Fibroblast of lung (primary cell): ENCODE measurements at places on chromosomes 12 and 14.

DNA sequence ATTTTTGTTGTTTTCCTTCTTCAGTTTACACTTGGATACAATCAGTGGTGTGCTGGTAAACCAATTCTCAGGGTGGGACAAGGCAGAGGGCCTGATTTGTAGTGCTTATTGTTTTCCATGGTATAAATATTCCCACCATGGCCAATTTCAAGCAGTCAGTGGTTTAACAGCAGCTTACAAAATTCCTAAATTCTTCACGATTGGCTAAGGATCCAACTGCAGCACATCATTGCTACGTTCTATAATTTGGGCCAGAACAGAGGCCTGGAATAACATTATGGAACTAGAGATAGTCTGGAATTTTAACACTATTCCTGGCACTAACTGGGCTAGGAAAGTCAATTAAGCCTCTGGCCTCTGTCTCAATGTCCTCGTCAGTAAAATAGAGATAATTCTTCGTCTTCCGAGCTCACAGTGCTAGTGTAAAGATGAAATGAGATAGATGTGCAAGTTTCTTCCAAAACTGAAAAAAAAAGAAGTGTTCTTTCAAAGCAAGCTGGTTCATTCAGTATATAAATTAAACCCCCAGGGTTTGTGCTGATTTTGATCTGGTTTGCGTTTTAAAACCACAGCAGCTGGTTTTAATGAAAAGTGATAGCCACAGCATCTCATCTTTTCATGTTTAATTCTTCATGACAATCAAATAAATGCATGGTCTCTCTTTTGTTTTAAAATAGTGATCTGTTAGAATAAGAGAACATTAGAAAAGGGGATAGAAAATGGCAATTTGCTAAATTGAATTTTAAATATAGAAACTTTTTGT lies 104.1 kb downstream of the EPS8 start:
- no peak for DNase-seq

GRCh38 chr12:114681116-114681871 lies 2.7 kb downstream of the TBX3 start:
- DNase-seq, result peak; percentile 70

GRCh38 chr14:69850086-69850735 lies 29.0 kb upstream of the SMOC1 start:
- DNase-seq, result peak; percentile 8

DNA sequence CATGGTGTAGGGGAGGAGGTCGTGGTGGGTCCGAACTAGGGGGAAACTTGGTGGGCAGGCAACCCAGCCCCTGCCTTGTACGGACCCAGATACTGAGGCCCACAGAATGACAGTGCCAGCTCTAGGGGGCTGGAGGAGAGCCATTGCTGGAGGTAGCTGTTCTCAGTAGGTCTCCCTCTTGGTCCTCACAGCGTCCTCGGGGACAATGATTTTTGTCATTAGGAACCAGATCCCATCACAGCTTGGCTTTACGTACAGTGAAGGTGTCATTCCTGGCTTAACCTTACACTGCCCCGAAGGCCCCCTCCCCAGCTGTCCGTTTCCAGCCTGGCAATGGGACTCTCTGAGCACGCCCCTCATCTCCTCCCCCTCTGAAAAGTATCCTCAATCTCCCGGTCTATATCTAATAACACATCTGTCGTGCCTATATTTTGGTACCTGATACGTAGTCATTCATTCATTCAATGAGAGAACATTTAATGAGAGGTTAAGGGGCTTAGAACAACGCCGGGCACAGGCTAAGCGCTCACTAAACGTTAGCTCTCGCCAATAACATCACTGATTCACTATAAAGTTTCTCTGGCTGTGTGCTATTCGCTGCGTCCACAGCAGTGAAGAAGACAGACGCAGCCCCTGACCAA lies 597 bp upstream of the DYNC1H1 start:
- DNase-seq, result no peak

- no peak for DNase-seq
These were observed 41.8 kb upstream of the SMUG1 start for GRCh38 chr12:54230555-54230954.

GRCh38 chr12:49622501-49623141 lies 740 bp upstream of the PRPF40B start:
- no peak for DNase-seq

DNA sequence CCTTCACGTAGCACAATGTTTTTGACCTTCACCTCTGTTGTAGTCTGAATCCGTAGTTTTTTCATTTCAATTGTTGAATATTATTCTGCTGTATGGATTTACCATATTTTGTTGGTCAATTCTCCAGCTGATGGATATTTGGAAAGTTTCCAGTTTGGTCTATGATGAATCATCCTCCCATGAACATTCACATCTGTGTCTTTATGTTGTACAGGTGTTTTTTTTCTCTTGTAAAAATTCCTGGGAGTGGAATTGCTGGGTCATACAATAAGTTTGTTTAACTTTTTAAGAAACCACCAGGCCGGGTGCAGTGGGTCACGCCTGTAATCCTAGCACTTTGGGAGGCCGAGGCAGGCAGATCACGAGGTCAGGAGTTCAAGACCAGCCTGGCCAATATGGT lies 36.7 kb upstream of the GNG2 start:
- peak; percentile 63 for DNase-seq

DNA sequence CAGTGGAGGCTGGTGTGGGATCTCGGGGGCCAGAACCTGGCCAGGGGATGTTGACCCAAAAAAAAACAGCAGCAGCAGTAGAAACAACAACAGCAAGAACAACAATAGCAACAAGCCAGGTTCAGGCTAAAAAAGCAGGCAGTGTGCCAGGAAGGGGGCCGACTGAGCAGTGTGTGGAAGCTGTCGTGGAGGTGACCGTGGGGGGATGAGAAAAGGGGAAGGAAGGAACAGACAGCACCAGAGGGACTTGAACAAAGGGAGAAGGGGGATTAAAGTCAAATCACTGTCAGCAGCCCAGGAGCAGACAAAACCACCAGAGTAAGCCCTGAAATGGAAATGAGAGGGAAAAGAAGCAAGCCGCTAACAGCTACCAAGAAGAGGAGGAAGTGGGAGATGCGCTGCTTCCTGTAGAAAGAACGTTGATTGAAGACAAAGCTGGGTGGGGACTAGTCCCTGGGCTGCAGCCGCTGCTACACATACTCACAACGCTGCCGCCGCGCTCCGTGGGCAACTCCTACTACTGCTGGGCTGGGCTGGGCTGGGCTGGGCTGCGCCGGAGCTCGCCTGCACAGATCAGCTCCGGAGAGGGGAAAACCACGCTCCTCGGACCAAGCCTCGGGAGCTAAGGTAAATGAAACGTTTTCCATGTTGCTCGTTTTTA lies at the start of gene GNG2:
GNG2 (plus strand) TSS at position 449 of the 661 bp plus-strand sequence. CDS start 90,067 bp downstream, outside the sequence.
- peak; percentile 85 for DNase-seq

DNA sequence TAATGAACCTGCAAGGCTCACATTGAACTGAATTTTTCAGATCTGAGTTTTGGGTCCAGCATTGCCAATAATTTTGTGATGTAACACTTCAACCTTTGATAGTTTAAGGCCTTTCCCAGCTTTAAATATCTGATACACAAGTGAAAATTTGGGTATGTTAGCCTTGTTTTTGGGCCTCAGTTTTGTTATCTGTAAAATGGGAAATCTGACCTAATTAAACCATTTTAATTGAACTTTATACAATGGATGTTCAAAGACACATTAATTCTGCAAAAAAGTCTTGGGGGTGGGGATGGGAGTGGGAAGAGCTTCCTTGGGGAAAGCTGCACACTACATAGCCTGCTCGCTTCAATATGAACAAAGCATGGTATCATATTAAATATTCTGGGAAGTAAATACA lies 5.2 kb upstream of the SPATS2 start:
- no peak for DNase-seq

DNA sequence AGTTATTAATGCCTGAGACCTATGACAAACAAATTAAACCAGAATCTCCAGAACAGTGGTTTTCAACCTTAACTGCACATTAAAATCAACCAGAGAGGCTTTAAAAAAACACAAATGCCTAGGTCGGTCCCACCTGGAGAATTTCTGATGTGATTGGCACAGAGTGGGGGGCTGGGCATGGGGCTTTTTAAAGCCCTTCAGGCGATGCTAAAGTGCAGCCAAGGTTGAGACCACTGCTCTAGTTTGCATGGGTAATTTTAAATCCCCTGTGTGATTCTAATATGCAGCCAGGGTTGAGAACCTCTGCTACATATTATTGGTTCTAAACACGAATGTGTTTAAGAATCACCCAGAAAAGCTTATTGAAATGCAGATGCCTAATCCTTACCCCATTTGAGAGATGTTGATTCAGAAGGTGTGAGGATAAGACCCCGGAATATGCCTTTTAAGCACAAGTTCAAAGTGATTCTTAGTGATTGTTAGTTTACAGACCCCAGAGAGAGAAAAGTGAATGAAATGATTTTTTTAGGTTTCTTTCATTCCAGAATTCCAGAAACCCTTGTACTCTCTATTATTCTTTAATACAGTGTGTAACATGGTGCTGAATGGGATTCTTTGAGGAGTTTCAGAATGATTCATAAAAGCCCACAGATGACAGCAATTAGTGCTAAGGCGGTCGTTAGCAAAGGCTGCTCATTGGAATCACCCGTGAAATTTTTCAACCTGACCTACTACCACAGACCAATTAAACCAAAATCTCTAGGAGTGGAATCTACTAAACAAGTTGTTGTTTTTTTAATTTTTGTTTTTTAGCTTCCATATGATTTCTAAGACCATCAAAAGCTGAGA lies 44.9 kb downstream of the LIN7A start:
- no peak for DNase-seq

- DNase-seq, result peak; percentile 16
These were observed 61.1 kb upstream of the C12orf71 start for GRCh38 chr12:27143256-27144069.

GRCh38 chr12:122333142-122334087 lies 67.1 kb upstream of the VPS33A start:
- no peak for DNase-seq

GRCh38 chr14:78448164-78449094 lies 278.3 kb downstream of the NRXN3 start:
- peak; percentile 1 for DNase-seq

- DNase-seq, result peak; percentile 24
These were observed 505 bp upstream of the DENND5B start for GRCh38 chr12:31591380-31591901.

DNA sequence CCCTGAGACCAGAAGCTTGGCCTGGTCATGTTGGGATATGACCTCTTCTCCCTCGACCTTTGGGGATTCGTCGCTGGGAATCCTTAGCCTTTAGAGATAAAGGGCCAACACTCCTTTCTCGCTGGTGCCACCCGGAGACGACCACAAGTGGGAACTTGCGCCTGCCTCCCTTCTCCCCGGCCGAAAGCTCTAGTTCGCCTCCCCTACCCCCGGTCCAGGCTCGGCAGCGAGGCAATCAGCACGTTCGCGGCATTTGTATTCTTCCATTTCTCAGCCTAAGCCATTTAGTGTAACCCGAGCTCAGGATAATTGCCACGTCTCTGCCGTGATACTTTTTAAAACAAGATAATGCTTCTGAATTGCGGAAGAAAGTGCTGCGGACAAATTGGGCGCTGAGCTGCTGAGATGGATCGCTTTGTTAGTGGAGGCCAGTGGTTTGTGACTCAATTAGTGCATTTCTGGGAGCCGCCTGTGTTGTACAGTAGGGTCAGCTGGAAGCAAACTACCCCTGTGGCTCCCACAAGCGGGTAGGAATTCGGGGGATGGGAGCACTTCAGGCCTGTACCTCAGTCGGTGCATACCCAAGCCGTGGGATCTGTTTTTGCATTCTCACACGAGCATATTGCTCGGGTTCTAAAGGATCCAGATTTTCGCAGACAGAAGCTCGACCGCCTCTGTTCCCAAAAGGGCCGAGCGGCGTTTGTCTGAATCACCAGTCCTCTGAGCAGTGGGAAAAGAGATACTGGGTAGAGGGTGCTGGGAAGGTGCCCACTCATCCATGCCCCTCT lies 6.8 kb upstream of the SIX1 start:
- peak; percentile 34 for DNase-seq

- peak; percentile 68 for DNase-seq
These were observed 133.6 kb downstream of the TTLL5 start for GRCh38 chr14:75794615-75795038.

GRCh38 chr12:64669270-64669842 lies 59.1 kb downstream of the RASSF3 start:
- DNase-seq, result no peak

GRCh38 chr12:130126023-130126432 lies 36.2 kb upstream of the FZD10 start:
- DNase-seq, result no peak

DNA sequence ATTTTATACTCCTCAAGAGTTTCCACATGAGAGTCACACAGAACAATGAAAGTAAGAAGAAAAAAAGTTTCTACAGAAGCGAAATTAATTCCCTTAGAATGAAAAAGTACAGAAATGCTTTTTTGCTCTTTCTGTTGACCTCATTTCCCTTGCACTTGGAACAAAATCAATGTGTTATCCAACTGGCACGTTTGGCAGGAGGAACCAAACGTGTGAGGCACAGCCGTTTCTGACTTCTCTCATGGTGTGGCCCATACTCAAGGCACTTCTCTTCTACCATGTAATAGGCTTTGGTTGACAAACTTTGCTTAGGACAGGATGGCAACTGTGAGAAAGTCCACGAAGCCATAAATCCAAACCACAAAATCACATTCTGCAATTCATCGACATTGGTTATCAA lies 297.0 kb downstream of the FUT8 start:
- DNase-seq, result peak; percentile 8

DNA sequence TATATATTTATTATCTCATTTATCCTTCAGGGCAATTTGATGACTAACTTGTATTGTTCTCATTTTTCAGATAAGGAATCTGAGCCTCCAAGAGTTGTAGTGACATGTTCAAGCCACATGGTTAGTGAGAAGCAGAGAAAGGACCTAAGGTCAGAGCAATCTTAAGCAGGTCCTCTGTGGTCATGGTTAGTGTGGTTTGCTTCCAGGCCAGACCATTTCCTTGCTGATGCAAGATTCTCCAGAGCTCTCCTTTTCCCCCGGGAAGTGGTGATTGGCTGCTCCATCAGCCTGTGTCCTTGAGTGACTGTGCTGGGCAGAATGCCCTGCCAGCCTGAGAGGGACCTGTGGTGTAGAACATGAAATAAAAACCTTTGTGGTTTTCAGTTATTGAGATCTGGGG lies 141.3 kb downstream of the KTN1 start:
- peak; percentile 90 for DNase-seq

DNA sequence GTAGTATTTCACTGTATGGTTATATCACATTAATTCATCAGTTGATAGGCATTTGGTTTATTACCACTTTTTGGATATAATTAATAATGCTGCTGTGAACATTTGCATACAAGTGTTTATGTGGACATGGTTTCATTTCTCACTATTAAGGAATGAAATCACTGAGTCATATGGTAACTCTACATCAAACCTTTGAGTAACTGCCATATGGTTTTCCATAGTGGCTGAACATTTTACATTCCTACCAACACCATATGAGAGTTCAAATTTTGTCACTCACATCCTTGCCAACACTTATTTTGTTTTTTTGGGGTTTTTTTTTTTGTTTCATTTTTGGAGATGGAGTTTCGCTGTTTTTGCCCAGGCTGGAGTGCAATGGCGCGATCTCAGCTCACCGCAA lies 30.2 kb upstream of the EAPP start:
- peak; percentile 22 for DNase-seq

GRCh38 chr14:62776300-62776699 lies 269.0 kb downstream of the KCNH5 start:
- peak; percentile 93 for DNase-seq

GRCh38 chr14:25832585-25832984 lies 765.2 kb downstream of the NOVA1 start:
- DNase-seq, result no peak
